ENCODE measurements at places on chromosomes 3 and 15.

DNA sequence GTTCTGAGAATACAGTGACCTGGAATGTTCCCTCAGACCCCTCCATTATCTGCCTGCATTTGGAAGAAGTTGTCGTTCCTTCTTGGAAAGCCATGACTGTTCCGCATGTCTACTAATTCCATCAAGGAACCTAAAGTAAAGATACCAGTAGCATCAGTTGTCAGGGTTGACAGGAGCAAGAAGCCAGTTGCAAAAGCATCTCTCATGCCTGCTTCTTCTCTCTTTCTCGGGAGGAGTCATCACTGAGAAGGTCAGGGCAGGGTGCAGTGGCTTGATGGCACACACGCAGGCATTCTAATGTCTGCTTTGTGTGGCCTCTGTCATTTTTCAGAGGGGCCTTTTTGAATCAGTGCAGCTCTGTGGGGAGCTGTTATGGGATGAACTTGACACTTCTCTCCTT is 276.6 kb upstream of the TPM1 start:
- no peak for DNase-seq

GRCh38 chr15:99914723-99915122 is 181.5 kb upstream of the LYSMD4 start:
- no peak for DNase-seq

- DNase-seq = no peak
Observed at GRCh38 chr15:32877252-32878019, 159.6 kb downstream of the GREM1 start.

DNA sequence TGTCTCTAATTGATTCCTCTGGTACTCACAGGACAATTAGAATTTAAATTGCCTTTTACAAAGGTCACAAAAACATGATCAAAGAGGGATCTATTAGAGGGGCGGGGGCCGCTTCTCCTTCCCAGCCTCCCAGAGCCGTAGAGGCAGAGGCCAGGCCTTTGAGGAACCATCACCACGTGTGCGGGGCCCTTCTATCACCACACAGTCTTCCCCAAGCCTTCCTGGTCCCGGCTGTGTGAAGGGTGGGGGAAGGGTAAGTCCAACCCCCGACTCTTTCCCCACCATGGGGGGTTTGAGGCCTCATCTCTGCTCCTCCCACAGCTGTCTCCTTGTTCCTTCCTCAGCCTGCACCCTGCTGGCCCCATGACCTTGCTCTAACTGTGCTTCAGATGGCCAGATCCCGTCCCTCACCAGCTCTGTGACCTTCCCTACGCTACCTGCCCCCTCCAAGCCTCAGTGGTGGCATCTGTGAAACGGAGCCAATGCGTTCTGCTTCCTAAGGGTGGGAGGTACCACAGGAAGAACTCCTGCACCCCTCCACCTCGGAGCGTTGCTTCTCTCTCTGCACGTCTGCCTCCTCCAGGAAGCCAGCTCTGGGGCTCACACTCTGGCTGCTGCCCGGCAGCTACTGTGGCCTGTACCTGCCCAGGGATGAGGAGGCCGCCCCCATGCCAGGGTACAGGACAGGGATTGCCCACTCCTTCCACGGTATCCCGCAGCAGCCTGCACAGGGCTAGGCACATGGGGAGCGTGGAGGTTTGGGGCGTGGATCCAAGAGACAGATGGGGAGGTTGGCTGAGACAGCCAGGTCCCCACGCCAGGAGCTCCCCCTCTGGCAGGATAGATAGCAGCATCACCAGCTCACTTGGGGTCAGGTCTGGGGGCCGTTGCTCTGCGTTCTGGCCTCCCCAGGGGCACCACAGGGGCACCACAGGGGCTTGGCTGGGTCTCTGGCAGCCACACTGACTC is 83.8 kb downstream of the LINGO1 start:
- DNase-seq = no peak

GRCh38 chr15:47609693-47610092 is 107.6 kb upstream of the SEMA6D start:
- no peak for DNase-seq

- no peak for DNase-seq
Observed at GRCh38 chr3:190676481-190676880, 162.6 kb downstream of the IL1RAP start.

- no peak for DNase-seq
Observed at GRCh38 chr3:107455621-107456020, 67.1 kb upstream of the BBX start.

GRCh38 chr15:86273309-86273708 is 193.6 kb downstream of the AGBL1 start:
- DNase-seq = no peak

- DNase-seq = no peak
Observed at GRCh38 chr3:151552589-151552988, 91.7 kb upstream of the IGSF10 start.

DNA sequence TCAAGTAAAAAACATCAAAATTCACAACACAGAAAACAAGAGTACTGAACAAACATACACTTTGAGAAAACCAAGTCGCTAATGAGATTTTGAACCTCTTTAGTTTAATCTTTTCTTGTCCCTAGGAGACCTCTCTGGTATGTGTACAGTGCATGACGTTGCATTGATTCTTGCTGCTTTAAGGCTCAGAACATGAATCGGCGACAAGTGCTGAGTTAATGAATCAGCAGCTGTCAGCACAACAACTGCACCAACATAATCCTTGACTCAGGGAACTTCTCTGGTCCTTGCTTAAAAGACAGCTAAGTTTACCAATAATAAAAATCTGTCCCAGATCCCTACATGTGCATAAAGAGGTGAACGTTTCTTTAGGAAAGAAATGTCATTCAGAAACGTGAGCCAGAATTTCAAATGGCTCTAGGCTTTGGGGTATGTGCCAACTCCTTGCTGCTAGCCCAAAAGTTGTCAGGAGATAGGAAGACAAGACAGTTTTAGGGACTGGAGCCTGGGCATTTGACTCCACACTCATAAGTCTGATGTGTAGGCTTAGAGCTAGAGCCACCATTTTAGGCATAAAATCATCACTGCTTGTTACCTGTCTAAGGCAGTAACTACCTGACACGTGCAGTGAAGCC is 86.9 kb downstream of the IL5RA start:
- no peak for DNase-seq

GRCh38 chr3:73206030-73206429 is 144.6 kb downstream of the EBLN2 start:
- no peak for DNase-seq

- peak; percentile 46 for DNase-seq
Observed at GRCh38 chr3:140863580-140864009, 78.0 kb upstream of the SLC25A36 start.

DNA sequence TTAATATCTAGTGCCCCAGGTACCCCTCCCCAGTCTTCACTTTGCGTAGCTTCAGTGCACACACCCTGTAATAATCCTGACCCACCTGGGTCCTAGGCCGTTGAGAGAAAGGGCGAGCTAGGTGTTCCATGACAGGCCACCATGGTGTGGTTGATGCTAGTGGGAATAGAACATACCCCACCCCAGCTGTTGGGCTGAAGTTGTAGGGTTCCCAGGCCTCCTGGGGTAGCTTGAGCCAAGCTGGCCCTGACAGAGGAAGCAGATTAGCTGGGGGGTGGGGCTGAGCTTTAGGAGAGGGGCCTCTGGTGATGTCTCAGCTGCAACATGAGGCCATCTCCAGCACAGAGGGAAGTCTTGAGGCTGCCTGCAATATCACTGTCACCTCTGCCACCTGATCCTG is 40.5 kb downstream of the RAB11A start:
- no peak for DNase-seq

GRCh38 chr15:59590027-59590426 is 21.6 kb upstream of the GCNT3 start:
- DNase-seq = no peak

DNA sequence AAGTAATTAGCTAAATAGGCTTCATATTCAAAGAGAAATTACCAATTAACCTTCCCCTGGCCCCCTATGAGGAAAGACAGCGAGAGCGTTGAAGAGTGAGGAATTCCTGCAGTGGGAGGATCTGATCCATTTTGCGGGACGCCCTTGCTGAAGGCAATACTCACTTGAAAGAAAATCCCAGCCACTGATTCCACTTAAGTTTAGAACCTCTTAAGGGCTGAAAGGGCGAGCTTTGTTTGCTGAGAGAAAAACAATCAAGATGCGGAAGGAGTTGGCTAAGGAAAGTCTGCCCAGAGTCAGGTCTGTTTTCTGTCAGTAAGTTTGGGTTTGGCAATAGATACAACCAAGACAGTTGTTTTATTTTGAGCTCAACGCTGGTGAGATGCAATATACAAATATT is 102.8 kb upstream of the GBE1 start:
- DNase-seq = no peak

- DNase-seq = no peak
Observed at GRCh38 chr3:63414607-63415006, 136.5 kb downstream of the SYNPR start.

- no peak for DNase-seq
Observed at GRCh38 chr3:17151598-17152373, 267.0 kb downstream of the PLCL2 start.

- DNase-seq = no peak
Observed at GRCh38 chr3:59339818-59340217, 290.0 kb upstream of the CFAP20DC start.
